Cardiac septum (tissue), 1 donor: ENCODE measurements at places on chromosomes 3 and 15. TPM values are rescaled to one million over a fixed set of nuclear protein-coding genes. Genes with fewer than 3 reads are reported as not detected.

GRCh38 chr15:34721802-34722438 lies 32.9 kb downstream of the GJD2 start:
- DNase-seq: peak; percentile 82

Gene PLS1
- 0.81 TPM for total RNA-seq

- no peak for DNase-seq
Measured at GRCh38 chr3:183548262-183548769, 7.2 kb downstream of the KLHL6 start.

Gene EHHADH
- 17.7 TPM for total RNA-seq

Gene IMPG2
- 0.38 TPM for total RNA-seq

DNA sequence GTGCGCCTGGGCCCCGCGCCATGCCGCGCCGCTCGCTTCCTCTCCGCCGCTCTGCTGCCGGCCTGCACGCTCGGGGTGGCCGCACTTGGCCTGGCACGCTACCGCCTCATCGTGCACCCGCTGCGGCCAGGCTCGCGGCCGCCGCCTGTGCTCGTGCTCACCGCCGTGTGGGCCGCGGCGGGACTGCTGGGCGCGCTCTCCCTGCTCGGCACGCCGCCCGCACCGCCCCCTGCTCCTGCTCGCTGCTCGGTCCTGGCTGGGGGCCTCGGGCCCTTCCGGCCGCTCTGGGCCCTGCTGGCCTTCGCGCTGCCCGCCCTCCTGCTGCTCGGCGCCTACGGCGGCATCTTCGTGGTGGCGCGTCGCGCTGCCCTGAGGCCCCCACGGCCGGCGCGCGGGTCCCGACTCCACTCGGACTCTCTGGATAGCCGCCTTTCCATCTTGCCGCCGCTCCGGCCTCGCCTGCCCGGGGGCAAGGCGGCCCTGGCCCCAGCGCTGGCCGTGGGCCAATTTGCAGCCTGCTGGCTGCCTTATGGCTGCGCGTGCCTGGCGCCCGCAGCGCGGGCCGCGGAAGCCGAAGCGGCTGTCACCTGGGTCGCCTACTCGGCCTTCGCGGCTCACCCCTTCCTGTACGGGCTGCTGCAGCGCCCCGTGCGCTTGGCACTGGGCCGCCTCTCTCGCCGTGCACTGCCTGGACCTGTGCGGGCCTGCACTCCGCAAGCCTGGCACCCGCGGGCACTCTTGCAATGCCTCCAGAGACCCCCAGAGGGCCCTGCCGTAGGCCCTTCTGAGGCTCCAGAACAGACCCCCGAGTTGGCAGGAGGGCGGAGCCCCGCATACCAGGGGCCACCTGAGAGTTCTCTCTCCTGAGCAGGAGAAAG lies 951 bp downstream of the GPR62 start:
- DNase-seq: no peak

- no peak for DNase-seq
Measured at GRCh38 chr3:188309437-188310269, 155.7 kb downstream of the LPP start.

- DNase-seq: no peak
Measured at GRCh38 chr3:32508711-32509110, 6.1 kb upstream of the CMTM6 start.

DNA sequence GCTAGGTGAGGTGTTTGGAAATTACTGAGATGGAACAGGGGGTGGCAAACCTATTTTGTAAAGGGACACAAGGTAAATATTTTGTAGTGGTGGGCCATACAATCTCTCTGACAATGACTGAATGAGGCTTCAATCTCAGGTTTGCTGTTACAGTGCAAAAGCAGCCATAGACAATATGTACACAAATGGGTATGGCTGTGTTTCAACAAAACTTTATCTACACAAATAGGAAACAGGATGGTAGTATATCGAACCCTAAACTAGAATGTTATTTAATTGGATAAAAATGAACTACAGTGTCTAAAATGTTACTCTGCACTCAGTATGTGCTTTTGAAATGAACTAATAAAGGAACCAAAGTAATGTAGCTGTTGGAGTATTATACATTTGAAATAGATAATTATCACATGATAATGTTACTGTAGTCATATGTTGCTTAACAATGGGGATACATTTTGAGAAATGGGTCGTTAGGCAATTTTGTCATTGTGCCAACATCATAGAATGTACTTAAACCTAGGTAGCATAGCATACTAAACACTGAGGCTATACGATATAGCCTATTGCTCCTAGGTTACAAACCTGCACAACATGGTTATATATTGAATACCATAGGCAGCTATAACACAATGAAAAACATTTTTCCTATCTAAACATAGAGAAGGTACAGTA lies 495.2 kb upstream of the TBL1XR1 start:
- no peak for DNase-seq

- DNase-seq: no peak
Measured at GRCh38 chr3:96354742-96355141, 459.7 kb upstream of the EPHA6 start.

Gene PP2D1
- not detected for total RNA-seq

DNA sequence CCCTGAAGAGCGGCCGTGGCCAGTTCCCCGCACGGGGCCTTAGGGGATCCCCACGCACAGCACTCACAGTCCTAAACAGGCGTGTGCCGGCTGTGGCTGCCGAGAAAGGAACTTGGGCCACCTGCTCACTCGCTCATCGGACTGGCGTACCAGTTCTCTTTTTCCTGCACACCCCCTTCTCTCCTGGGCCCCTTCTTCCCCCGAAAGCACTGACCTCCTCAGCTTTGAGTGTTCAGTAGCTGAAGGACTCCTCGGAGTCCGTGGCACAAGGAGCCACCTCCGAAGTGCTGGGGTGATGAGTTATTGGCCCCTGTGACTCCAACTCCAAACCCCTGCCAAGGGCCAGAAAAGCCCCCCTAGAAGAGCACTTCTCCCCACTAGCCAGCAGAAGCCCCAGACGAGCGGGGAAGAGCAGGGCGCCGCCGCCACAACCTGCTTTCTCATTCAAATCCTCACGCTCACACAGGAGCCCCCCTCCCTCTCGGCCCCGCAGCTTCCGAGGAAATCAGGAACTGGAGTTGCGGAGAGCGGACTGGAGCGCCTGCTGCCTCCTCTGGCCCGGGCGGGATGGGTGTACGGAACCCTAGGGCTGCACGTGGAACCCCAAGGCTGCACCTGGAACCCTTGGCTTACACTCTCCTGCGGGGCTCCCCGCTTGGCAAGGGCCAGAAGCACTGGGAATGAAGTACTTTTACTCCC lies at the start of gene PLCH1:
TSS of gene PLCH1 (minus strand) at position 446 of the 699 bp plus-strand sequence. CDS start 40,847 bp downstream, outside the sequence.
- DNase-seq: peak; percentile 79

- no peak for DNase-seq
Measured at GRCh38 chr3:78049521-78049920, 1009.6 kb downstream of the ROBO2 start.

Gene CHRNA7
- total RNA-seq: 1.1 TPM

GRCh38 chr3:117681619-117682018 lies 972.0 kb downstream of the TUSC7 start:
- no peak for DNase-seq

GRCh38 chr15:38651328-38652038 lies 86.9 kb upstream of the RASGRP1 start:
- no peak for DNase-seq

DNA sequence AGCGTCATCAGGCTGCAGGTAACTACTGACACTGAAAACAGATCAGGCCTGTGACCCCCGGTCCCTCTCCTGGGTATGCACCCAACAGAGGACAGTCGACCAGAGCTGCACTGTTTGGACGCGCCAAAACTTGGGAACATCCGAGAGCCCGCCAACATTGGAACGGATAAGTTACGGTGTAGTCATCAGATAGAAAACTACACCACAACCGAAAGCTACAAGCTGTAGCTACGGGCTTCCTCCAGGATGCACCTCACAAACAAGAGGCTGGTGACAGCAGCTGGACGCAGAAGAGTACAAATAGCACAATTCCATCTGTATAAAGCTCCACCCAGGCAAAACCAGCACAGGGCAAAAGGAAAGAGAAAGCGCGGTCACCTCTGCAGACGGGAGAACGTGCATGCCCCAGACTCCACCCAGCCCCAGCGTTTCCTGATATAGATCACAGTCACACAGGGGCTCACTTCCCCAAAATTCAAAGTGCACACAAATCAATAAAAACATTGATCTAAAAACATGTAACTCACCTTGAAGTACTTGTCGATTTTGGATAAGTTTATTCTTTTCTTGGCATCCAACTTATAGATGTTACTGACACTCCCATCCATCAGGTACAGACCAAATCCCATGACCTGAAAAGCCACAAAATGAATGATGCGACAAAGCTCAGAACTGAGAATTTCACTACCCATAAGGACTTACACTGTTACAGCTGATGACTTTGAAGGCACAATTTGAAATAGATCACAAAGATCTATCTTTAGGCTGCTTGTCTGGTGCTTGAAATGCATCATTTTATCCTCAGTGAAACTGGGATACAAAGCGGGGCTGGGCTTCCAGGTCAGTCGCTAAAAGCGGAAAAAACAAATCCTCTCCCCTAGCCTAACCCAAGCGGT lies 43.3 kb downstream of the CYFIP1 start:
- DNase-seq: no peak

DNA sequence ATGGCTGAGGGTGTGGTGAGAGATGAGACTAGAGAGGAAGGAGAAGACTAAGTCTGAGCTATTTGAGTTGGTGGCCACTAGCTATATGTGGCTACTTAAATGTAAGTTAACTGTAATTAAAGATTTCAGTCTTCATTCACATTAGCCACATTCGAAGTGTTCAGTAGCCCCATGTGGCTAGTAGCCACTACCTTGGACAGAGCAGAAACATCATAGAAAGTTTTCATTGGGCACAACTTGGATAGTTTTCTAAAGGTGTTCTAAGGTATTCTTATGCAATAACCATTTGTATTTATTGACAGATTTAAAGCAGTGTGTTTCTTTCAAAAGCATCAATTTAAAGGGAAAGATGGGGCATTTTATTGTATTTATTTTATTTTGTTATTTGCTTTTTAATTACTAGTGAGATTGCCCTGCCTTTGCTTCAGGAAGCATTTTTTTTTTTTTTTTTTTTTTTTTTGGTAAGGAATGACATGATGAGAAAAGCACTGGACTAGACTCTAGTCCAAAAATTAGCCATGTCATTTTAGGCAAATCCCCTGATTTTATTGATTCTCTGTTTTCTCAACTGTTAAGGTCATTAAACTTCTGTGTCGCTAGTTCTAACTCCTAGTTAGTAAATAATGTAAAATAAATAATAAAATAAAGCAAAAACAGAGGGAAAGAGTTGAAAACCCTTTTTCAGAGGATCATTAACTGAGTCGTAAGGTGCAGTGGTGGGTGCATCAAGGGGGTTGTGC lies 153.0 kb upstream of the ROBO2 start:
- no peak for DNase-seq

GRCh38 chr15:98648654-98649471 lies 524 bp downstream of the IGF1R start:
- peak; percentile 85 for DNase-seq

Gene TRIM59
- 0.51 TPM for total RNA-seq

Gene RAD51
- 0.51 TPM for total RNA-seq

DNA sequence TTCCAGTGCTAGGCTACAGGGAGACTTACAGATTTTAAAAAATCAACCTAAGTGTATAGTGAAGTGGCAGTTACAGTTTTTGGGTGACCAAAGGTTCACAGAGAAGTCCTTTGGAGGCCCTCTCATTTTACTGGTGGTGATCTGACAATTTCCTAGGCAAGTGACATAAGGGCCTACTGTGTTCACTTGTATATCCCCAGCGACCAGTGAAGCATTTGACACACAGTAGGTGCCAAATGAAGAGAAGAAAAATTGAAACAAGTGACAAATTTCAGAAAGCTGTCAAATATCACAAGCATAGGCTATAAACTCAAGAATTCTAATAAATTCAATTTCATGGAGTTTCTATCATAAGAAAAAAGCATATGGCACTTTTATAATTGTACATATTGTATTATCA lies 89.5 kb downstream of the RPL22L1 start:
- DNase-seq: no peak

DNA sequence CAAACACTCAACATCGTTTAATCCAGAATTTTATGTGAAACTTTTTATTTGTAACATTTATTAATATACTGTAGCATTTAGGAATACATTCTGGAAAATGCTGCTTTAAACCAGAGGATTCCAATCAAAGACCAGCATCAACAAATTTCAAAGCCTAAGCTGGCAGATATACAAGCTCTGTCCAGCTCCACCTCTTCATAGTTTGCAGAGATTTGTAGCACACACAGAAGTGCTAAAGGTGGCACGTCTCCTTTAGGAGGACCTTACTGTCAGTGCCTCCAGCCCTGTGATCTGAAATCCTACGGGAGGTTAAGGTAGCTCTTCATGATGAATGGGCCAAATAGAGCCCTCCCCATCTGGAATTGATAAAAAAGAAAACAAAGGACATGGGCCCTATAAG lies 329.7 kb upstream of the NECTIN3 start:
- no peak for DNase-seq
